Stimulated activated CD8-positive, alpha-beta memory T cell treated with anti-CD3 and anti-CD28 coated beads, Interleukin-4, amount 100 ng/mL, for 1 hour (primary cell): ENCODE measurements at places on chromosomes 5 and 9.
A peak's percentile ranks its signal among the peaks of the same experiment; 100 is the strongest.

- DNase-seq, result no peak
Measured at GRCh38 chr9:27427272-27427643, 96.8 kb upstream of the IFNK start.

DNA sequence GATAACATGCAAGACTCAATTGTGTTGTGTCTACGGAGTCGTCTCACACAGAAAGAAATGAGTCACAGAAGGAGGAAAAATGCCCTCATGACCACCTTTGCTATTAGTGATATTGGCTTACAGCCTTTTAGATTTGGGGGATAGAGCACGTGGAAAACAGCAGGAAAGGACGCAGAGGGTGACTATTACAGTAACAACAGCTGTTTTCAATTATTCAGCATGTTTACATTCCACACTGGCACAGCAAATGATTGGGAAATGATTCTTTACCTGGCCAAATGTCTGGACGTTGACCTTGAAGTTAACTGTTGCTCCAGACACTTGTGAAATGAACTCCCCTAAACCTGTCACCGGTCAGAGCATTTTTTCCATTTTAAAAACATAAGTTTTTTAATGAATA, 46.8 kb downstream of the APTX start:
- no peak for DNase-seq

- DNase-seq, result no peak
Measured at GRCh38 chr5:176768174-176768970, 42.0 kb upstream of the UNC5A start.

GRCh38 chr5:14726066-14726838, 61.7 kb downstream of the OTULIN start:
- DNase-seq, result no peak

GRCh38 chr5:51391175-51391574, 7.9 kb downstream of the ISL1 start:
- DNase-seq, result no peak

DNA sequence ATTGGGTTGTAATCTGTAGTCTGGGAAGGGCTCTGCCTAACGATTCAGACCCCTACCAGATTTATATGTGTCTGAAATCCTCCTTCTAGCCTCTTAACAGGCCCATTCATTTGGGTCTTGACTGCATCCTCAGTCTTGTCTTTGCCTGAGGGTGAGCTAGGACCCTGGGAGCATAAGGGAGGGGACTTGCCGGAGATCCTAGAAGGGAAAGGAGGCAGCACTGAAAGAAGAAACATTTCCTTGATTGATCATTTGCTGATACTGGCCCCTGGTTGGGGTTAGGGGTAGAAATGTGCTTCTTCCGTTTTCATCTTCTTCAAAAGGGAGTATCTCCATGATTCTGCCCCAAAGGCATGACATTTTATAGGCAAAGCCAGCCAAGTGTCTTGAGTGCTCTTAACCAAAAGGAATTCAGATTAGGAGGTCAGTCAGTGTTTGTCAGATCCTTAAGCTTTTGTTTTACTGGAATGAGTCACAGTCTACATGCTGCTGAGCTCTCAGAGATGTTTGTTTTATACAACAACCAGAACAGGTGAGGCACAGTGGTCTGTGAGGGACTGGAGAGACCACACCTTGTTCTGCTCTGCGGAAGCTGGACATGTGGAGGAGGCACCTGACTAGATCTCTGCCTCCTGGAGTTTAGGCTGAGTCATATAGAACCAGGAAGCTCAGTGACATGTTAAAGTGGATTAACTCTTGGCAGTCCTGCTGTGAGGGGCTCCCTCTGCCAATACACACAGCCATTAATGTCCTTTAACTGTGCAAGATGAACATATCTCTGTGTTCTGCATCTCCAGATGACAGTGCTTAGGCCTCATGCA, 37.7 kb downstream of the PCDHAC2 start:
- DNase-seq, result no peak

DNA sequence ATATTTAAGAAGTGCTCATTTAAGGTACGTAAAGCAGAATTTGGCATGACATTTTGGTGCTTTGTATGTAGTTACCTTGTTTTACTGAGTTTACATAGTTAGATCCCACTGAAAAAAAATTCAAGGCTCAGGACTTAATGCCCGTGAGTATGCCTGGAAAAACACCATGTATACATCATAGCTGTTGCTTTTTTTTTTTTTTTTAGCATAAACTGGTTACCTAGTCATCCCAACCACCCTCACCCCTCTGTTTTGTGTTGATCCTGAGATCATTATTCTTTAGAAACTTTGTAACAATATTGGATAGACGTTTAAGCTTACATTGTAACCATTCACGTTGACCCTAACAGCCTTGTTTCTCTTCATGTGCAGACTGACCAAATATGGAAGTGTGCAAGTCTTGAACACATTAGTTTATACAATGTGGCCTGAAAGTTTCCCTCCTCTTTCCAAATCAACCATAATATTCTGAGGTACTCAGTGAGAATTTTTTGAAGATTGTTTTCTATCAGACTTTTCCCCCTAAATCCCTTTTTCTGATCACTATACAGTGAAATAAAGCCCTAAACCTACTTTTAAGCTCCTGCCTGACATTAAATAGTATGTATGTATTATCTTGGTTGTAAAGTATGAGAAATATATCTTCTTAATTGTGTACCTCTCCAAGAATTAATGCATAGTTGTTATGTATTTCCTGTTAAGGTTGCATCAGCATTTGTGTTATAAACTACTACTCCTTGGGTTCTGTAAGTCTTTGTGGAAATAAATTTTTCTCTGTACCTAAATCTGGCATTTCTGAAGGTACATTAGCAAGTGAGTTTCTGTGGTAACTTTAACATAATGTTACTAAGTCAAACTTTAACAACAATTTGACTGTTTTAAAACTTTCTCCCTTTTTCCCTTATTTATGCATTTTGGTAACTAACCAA, 4.4 kb downstream of the RABGAP1 start:
- no peak for DNase-seq

DNA sequence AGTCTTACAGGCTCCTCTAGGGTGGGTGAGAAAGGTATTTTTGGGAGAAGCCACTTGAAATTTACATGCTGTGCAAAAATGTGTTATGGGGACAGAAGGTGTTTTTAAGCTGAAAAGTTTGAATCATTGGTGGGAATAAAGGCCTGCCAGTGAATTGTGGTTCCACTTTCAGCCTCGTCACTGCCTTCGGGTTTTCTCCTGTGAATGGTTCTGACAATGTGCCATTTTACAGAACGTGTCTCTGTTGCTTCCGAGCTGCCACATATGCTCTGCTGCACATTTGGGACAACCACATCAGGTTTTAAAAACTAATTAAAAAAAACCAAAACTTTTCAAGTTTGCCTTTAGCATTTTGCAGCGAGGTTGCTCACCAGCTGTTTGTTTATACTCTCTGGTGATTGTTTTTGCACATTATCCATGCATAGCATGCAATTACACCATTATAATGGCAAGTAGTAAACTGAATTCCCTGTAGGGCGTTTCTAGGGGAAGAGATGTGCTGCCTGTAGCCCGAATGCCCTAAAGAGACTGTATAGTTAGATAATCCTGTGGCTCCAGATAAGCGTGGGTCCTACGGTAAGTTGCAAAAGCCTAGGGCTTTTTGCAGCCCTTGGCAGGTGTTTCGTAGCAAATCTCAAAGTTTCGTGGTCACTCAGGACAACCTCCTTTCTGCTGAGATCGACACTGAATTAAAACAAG, 40.1 kb upstream of the SUB1 start:
- no peak for DNase-seq

DNA sequence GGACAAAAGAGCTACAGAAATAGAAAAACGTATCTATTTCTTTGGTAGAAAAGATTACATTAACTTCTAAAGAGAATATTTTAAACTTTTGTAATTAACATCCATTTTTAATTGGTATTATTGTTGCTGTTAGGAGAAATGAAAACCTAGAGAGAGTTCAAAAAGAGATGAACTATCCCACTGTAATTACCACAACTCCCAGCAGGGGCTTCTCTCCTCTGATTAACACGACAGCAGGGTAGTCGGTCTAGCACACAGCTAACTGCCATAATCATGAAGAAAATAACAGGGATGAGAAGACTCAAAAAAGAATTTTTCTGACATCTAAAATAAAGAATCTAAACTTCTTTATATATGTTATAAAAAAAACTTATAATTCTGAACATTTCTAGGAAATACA, 86.2 kb upstream of the CDH9 start:
- no peak for DNase-seq

- no peak for DNase-seq
Measured at GRCh38 chr9:111597852-111598732, 1.4 kb downstream of the PTGR1 start.

GRCh38 chr5:125713109-125713805, 710.0 kb upstream of the GRAMD2B start:
- no peak for DNase-seq

DNA sequence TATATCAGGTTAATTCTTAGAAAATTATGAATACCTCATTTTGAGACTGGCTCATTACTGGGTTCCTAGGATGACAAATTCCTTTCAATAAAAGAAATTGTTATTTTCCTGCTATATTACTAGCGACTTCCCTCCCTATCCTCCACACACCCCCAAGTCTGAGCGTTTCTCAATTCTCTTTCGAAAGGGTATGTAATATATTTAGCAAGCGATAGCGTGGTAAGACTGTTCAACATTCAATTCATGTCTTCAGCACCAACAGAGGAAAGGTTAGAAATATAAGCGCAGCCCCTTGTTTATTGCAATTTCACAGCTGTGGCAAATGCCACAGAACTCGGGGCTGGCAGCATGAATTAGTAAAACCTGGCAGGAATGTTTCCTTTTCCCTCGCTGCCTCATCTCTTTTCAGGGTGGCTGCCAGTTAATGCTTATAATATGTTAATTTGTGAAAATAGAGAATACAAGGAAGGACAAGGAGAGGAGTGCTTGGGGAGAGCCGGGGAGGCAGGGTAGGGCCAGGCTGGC, 152.7 kb upstream of the TBCA start:
- no peak for DNase-seq

GRCh38 chr5:124180875-124181461, 565.5 kb downstream of the ZNF608 start:
- no peak for DNase-seq

- no peak for DNase-seq
Measured at GRCh38 chr9:8282535-8282934, 483.0 kb upstream of the DMAC1 start.

- no peak for DNase-seq
Measured at GRCh38 chr5:147508711-147509040, 1.2 kb downstream of the DPYSL3 start.

GRCh38 chr5:127875235-127876021, 172.2 kb downstream of the CCDC192 start:
- no peak for DNase-seq

- DNase-seq, result no peak
Measured at GRCh38 chr5:40603378-40603777, 76.3 kb upstream of the PTGER4 start.

DNA sequence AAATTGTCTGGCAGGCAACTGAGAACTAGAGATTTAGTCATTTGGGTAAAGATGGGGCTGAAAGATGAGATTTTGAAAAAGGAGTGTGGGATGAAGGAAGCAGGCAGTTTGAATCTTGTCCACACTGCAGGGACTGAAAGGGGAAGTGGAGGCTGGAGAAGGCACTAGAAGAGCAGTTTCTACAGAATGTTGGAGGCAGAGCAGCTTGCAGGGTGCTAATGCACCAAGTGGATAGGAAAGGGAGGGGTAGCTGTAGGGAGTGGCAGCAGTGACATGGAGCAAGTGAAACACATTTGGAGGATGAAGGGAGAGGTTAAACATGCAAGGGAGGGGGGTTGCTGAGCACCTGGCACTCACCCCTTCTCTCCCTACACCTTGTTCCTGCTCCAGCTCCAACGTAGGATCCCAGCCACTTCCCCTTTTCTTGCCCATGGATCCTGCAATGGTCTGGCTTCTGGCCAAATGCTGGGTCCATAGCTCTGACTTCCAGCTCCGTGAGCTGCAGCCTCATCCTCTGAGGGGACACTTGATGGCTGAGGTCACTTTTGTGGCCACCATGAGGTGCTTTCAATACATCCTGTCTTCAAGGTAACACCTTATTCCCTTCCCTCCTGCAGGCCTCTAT, 30.0 kb upstream of the FGD3 start:
- no peak for DNase-seq

DNA sequence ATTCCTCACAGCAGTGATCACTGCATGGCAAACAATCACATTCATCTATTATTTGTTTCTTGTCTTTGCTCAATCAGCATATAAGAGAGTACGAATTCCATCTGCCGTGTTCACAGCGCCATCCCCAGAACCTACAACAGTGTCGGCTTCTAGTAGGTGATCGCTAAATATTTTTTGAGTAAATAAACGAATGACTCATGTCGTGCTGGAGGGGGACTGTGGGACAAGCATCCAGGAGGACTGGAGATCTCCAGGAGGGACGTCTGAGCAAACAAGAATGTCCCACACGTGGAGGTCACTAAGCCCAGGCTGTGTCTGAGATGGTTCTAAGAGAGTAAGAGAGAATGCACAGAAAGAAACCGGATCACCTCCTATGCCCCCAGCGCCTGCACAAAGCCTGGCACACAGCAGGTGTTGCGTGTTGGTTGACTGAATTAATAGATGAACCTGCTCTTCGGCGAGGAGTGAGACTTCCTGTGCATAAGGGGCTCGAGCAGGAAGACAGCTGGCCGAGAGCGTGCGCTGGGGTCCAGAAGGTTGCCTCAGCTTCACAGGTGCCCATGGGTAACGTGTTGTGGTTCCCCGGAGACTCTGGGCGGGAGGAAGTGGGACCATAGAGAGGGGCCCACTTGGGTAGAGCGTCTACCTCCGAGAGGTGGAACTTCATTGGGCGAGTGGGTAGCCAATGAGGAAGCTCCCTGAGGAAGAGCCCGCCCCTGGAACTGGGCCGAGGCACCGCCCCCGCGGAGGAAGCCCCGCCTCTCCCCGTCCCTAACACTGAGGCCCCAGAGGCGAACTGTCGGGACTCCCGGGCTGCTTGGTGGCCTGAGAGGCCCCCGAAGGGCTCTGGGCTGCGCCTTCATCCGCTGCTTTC, 193.0 kb downstream of the MELK start:
- DNase-seq, result peak; percentile 66

GRCh38 chr5:104573949-104574709, 1011.5 kb upstream of the NUDT12 start:
- DNase-seq, result no peak

GRCh38 chr9:130484362-130485072, 39.8 kb downstream of the ASS1 start:
- DNase-seq, result no peak

DNA sequence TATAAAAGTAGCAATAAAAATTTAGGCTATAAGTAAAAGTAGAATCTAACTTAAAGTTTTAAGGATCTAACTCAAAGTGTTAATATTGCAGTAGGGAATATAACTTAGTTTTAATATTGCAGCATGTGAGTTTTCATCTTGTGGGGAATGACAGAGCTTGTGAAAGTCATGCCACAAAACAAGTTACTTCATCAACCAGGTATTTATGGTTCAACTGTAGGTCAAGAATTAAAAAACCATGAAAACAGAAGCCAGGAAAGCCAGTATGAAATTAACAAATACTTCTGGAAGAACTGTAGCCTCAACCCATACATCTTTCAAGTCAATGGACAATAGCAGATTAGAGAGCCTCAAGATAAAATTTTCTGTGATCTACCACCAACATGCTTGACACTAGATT, 19.0 kb downstream of the HMGCS1 start:
- no peak for DNase-seq

DNA sequence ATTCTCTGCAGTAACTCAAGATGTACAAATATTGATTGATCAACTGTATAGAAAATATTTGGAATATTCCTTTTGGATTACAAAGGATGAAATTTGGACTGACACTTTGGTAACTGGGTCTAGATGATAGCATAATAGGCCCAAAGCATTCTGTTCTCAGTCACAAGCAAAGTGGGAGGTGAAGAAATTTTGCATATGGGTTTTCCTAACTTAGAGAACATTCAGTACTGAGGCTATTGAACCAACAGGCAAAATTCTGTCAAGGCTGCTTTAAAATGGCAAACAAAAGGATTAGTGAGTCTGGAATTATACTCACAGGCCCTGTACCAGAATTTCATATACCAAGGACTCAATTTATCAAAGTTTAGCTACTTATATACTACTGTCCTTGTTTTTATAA, 1020.6 kb downstream of the TLE4 start:
- no peak for DNase-seq
